ENCODE measurements at places on chromosomes 4 and X.

GRCh38 chrX:17030092-17030491 lies 83.6 kb downstream of the REPS2 start:
- no peak for DNase-seq

DNA sequence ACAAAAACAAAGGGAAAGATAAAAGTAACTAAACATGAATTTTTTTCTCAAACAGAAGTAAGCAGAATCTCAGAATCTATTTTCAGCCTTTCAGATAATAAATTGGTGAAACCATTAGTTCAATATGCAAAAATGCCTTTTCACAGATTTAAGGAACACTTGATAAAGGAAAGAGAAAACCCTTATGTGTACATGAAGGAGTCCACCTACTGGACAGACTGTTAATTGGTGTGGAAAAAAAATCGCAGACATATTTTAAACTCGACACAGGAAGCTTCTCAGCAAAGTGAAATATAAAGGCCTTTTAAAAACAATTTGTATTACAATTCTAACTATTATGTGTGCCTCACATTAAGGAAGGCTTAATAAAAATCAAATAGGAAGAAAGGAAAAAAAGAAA lies 22.3 kb downstream of the COX7B2 start:
- DNase-seq: no peak

DNA sequence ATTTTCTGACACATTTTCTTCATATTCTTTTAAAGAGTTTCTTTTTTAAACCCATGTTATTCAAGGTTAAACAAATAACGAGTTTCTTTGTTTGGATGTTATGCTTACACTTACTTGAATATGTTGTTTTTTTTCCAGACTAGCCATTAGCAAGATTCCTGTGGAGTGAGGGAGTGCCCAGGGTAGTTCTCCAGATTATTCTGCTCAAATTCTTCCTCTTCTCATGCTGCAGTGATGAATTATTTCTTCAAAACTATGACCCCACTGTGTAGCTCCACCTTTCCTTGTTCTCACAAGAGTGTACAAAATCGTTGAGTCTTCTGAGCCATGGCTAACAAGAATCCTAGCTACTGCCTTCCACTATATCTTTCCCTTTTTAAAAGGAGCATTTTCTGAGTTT lies 134.1 kb upstream of the ELOVL6 start:
- no peak for DNase-seq

GRCh38 chrX:99469439-99469838 lies 940.6 kb downstream of the PCDH19 start:
- DNase-seq: no peak

DNA sequence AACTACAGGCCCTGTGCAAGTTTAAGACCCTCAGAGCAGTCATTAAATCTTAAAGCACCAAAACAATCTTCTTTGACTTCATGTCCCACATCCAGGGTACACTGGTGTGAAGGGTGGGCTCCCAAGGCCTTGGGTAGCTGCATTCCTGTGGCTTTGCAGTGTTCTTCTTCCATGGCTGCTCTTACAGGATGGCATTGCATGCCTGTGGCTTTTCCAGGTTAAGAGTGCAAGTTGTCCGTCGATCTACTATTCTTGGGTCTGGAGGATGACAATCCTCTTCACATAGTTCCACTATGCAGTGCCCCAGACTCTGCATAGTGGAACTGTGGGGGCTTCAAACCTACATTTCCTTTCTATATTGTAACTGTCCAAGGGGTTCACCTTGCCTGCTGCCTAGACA lies 494.5 kb downstream of the CFAP47 start:
- no peak for DNase-seq

DNA sequence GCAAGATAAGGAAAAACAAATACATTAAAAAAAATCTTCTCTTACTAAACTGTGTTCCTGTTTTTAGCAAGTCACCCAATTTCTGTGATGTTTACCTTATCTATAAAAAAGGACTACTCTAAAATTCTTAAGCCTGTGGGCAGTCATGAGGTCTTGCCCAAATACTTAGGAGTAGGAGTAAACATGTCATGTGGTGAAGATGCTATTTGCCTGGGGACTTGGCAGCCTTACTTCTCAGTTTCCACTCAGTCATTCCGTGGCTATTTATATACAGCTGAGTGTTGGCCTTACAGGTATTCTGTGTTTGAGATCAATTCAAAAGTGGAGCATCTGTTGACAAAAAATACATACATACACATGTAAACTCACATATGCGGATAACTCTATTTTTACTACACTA lies 89.9 kb upstream of the TLR2 start:
- no peak for DNase-seq

GRCh38 chr4:109429545-109429944 lies 4.1 kb upstream of the SEC24B start:
- no peak for DNase-seq

DNA sequence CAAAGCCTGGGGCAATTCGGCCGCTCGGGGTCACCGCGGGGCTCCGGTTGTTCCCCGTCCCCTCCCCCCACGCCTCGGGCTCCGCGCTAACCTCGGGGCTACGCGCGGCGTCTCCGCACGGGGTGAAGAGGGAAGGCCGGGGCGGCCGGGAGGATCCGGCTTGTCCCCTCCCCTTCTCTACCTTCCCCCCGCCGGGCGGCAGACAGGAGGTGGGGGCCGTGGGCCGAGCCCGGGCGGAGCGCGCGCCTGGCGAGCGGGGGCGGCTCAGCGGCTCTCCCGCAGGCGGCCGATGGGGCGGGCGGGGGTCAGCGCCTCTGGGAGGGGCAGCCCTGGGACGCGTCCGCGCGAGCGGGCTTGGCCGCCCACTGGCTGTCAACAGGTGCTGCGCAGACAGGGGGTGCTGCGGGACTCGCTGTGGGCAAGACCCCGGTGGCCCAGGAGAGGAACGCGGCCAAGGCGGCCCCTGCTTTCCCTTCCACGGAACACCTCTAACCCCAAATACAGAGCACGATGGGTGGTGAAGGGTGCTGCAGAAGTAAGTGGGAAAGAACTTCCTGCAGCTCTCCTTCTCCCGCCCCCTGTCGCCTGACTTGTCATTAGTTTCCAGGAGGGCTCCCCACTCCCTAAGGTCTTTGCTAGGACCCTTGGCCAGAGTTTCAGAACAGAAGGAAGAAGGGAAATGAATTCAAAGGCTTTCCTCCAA lies at the start of gene PDGFC:
Gene PDGFC (minus strand): TSS at position 124 of the 703 bp plus-strand sequence. CDS start 896 bp downstream, outside the sequence.
- peak; percentile 4 for DNase-seq

GRCh38 chrX:69189576-69190371 lies 24.5 kb upstream of the PJA1 start:
- no peak for DNase-seq

GRCh38 chrX:123884809-123885408 lies 25.1 kb downstream of the XIAP start:
- DNase-seq: peak; percentile 61

- DNase-seq: no peak
These were observed 75.0 kb downstream of the KDM6A start for GRCh38 chrX:44947995-44948394.

DNA sequence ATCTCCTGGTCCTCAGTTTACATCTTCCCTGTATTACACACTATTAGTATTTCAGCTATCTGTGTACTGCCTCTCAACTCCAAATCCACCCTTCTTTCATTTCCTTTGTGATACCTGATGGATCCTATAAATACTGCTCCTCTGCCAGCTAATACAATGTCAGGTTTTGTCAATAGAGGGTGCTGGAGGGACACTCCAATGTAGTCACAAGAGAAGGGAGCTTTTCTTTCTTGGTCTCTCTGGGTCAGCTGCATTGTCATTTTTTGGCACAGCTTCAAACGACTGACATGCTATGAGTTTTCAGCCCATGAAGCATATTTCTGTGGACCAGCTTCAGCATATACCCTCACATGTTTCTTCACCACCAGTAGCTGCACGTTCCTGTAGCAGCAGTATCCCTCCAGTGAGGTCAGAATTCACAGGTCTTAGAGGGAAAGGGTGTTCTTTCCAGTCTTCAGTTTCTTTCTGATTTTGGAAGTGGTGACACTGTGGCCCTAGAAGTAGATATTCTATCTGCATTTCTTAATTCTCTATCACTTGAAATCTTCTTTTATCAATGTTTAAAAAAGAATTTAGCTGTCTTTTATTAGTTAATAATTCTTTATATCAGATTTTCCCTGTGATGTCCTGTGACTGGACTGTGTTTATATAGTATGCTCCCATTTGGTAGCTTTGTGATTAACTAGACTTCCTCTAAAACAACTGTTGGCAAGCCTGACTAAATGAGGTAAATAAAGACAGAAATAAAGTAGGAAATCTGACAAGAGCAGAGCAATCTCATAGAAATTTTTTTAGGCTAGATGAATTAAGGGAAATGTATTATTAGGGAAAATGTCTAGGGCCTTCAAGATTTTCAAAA lies 60.6 kb downstream of the GABRA2 start:
- DNase-seq: peak; percentile 43

- DNase-seq: no peak
These were observed 104.6 kb downstream of the PHEX start for GRCh38 chrX:22136711-22137110.

GRCh38 chrX:45454290-45454689 lies 253.6 kb upstream of the DIPK2B start:
- DNase-seq: no peak

DNA sequence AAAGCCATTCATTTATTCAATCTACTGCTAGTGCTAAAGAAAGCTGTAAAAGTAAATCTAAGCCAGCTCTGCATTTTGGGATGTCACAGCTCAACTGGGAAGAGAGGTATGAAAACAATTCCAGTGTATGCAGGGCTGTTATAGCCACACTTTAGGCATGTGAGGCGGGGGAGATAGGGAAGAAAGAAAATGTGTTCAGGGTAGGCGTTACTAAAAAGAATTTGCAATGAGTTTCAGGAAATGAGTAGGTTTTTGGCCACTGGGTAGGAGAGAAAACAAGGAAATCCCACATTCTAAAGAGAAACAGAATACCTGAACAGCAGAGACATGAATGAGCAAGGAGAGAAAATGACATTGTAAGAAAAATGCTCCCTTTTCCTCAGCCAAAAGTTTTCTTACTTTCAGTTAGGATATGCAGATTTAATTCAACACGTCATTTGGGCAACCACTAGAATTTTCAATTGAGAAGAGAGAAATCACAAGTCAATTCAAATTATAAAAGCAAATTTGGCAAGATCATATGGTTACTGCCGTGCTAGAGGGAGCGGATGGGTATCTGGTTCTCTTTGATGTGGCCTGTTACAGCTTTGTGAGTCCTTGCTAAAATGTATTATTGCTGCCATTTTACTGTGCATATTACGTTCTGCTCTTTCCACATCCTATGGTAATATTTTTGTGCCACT lies 226.3 kb downstream of the KCNIP4 start:
- no peak for DNase-seq

DNA sequence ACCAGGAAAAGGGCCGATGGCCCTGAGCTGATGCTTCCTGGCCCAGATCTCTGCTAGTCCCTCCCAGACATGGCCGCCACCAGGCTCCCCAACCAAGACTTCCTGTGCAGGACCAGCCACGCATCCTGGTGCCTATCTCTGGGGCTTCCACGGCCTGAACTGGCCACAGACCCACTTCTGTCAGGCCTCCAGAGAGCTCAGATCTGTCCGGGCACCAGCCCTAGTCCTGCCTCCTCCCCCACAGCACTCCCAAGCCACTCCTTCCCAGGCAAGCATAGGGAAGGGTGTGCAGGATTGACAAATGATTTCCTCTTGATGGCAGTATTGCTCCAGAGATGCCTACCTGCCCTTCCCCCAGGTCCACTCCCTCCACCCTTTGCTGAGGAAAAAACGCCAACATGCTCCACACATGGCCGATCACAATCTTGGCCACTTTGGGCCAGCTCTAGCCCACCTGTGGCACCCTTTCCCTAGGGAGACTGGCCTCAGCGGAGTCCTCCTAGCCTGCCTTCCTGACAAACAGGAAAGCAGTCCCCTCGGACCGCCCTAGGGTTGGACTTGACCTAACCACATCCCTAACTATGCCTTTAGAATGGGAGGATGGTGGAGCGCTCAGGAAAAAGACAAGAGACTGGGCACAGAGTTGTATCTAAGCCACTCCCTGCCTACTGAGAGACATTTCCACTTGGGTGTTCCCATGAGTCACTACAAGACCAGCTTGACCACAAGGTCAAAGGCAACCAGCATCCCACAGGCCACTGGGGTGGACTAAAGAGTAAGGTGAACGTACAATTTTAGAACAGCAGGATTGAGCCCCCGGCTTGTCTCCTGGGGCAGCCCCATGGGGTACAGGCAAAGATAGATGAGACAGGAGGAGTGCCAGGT lies 277.5 kb upstream of the AGTR2 start:
- peak; percentile 51 for DNase-seq

- DNase-seq: no peak
These were observed 28.6 kb upstream of the MAGEA11 start for GRCh38 chrX:149682956-149683947.

DNA sequence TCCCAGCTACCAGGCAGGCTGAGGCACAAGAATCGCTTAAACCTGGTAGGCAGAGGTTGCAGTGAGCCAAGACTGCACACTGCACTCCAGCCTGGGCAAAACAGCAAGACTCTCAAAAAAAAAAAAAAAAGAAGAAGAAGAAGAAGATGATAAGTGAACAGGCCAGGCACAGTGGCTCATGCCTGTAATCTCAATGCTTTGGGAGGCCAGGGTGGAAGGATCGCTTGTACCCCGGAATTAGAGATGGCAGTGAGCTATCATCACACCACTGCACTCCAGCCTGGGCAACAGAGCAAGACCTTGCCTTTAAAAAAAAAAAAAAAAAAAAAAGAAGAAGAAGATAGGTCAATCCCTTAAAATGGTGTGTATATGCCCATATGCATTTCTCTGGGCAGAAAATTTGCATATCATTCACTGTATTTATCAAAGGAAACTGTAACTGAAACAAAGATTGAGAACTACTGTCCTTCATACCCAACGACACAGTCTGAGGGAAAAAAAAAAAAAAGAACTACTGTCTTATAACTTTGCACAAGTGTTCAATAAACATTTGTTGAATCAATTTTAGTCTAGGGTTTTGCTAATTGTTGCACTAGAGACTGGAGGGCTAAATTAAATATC lies 2.3 kb downstream of the RFC1 start:
- DNase-seq: no peak

DNA sequence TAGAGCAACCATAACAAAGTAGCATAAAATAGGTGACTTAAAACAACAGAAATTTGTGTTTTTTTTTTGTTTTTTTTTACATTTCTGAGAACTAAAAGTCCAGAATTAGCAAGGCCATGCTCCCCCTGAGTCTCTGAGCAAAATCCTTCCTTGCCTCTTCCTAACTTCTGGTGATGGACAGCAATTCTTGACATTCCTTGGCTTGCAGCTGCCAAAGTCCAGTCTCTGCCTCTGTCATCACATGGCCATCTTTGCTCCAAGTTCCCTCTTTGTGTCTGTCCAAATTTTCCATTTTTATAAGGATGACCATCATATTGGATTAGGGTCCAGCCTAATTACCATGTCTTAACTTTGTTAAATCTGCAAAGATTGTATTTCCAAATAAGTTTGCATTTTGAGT lies 407.2 kb downstream of the PDHA2 start:
- no peak for DNase-seq

- DNase-seq: no peak
These were observed 8.6 kb upstream of the HAUS3 start for GRCh38 chr4:2250357-2251072.

- DNase-seq: peak; percentile 46
These were observed 3.3 kb downstream of the TMEM185A start for GRCh38 chrX:149628280-149628679.

All from NCI-H1105 treated with DMSO at 0.1 percent for 48 hours (cell line).